ENCODE measurements at places on chromosomes 1 and 21.

- DNase-seq = peak; percentile 36
These were observed 987 bp downstream of the GPR137B start for GRCh38 chr1:236143104-236143948.

- no peak for DNase-seq
These were observed 182.3 kb downstream of the FCRL5 start for GRCh38 chr1:157369808-157370521.

- DNase-seq = no peak
These were observed 461.8 kb upstream of the CXADR start for GRCh38 chr21:17051054-17051453.

GRCh38 chr1:150420560-150421265 is 56.8 kb downstream of the RPRD2 start:
- DNase-seq = no peak

DNA sequence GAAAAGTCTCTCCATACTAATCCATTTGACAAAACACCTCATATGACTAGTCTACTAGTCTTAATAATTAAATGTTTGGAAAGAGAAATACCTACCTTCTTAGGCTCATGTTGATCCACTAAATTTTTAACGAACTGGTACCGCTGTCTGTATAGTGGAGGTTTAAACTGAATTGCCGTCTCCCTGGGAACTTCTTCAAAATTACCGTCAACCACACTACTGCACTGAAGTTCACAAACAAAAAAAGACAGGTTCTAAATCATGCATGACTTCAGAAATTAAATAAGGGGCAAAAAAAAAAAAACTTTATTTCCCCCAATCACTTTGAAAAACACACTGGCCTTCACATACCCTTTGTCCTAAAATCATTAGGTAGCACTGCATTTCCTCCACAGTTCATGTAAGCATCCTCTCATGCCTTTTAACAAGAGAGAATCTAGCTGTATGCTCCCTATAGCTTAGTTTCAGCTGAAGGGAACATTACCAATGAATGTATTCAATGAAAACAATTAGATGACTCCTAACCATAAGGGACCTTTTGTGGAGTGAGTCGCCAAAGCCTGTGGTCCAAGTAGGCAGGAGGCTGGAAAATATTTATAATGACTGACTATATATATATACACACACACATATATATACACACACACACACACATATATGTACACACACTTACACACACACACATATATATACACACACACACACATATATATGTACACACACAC is 3.4 kb downstream of the HENMT1 start:
- DNase-seq = no peak

GRCh38 chr1:7281821-7282220 is 489.3 kb upstream of the VAMP3 start:
- DNase-seq = no peak

GRCh38 chr1:73674945-73675561 is 522.9 kb downstream of the LRRIQ3 start:
- DNase-seq = no peak

DNA sequence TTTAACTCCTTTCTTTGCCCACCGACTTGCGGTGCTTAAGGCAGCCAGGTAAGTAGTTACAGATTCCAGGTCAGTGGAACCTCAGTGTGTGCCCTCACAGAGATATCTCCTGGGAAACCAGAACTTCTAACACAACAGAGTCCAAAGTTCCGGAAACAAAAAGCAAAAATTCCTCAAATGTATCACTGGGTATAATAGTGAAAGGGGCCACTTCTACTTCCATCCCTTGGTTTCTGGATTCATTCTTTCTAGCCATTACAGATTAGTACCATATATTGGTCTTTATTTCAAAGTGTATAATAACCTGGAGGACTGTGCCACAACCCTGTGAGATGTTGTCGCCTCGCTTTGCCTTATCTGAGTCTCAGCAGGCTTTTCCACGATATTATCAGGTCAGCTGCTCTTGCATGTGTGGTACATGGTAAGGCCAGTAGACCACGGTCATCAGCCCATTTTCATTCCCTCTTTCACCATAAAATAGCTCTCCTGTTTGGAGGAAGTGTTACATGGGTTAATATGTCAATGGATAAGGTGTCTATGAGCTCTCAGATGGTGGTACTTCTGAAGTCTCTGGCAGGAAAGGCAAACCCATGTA is 14.9 kb upstream of the VASH2 start:
- no peak for DNase-seq

GRCh38 chr1:110235181-110235833 is 25.2 kb downstream of the KCNC4 start:
- DNase-seq = no peak
